ENCODE measurements at places on chromosomes 12 and 14.

DNA sequence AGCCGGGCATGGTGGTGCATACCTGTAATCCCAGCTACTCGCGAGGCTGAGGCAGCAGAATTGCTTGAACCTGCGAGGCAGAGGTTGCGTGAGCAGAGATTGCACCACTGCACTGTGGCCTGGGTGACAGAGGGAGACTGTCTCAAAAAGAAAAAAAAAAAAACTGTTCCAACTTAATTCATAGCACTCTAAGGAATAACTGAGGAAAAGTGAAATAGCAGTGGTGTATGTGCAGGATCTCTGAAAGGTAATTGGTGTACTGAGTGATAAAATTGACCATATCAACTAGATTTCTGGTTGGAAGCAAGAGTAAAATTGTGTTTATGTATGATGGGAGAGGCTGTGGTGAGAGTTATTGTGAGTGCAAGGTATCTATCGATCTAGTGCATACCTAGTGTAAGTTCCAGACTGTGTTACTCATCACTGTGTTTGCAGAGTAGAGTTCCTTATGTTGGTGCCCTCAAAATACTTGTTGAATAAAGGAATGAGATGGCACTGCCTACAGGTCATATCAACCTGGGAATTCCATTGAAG is 6.3 kb downstream of the CAND1 start:
- DNase-seq: no peak

DNA sequence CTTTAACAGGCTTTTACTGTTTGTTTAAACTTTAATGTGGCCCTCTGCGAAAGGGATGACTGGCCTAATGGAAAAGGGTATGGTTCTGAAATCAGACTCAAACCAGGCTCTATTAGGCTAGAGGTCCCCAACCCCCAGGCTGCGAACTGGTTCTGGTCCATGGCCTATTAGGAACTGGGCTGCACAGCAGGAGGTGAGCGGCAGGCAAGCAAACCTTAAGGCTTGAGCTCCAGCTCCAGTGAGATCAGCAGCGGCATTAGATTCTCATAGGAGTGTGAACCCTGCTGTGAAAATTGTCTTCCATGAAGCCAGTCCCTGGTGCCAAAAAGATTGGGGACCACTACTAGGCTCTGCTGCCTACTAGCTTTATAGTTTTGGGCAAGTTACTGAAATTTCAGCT is 11.1 kb downstream of the GALNT4 start:
- DNase-seq: no peak

GRCh38 chr12:25875661-25876060 is 82.8 kb upstream of the RASSF8 start:
- no peak for DNase-seq

GRCh38 chr12:1812650-1813302 is 7.6 kb upstream of the LRTM2 start:
- peak; percentile 16 for DNase-seq

DNA sequence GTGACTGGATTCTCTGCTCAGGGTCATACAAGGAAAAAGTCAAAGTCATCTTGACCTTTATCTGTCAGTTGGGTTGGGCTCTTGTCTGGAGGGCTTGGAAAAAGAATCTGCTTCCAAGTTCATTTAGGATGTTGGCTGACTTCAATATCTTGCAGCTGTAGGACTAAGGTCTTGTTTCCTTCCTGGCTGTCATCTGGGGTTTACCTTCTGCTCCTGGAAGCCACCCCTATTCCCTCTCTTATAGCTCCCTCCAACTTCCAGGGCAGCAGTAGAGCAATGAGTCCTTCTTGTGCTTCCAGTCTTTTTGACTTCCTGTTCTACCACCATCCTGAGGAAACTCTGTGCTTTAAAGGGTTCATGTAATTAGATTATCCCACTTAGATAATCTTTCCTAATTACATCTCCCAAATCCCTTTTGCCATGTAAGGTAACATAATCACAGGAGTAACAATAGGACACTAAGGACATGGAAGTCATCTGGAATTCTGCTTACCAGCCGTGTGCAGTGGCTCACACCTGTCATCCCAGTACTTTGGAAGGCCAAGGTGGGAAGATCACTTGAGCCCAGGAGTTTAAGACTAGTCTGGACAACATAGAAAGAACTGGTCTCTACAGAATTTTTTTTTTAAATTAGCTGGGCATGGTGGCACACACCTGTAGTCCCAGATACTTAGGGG is 170.7 kb upstream of the KITLG start:
- DNase-seq: no peak

- no peak for DNase-seq
Observed at GRCh38 chr12:56374726-56375597, 12.3 kb upstream of the APOF start.

All from CD4-positive, alpha-beta T cell treated with Interferon alpha-2 for 1 hour (primary cell).